ENCODE measurements at places on chromosomes 7 and 10. TPM values are rescaled to one million over a fixed set of nuclear protein-coding genes. Genes with fewer than 3 reads are reported as not detected.
A peak's percentile ranks its signal among the peaks of the same experiment; 100 is the strongest.

DNA sequence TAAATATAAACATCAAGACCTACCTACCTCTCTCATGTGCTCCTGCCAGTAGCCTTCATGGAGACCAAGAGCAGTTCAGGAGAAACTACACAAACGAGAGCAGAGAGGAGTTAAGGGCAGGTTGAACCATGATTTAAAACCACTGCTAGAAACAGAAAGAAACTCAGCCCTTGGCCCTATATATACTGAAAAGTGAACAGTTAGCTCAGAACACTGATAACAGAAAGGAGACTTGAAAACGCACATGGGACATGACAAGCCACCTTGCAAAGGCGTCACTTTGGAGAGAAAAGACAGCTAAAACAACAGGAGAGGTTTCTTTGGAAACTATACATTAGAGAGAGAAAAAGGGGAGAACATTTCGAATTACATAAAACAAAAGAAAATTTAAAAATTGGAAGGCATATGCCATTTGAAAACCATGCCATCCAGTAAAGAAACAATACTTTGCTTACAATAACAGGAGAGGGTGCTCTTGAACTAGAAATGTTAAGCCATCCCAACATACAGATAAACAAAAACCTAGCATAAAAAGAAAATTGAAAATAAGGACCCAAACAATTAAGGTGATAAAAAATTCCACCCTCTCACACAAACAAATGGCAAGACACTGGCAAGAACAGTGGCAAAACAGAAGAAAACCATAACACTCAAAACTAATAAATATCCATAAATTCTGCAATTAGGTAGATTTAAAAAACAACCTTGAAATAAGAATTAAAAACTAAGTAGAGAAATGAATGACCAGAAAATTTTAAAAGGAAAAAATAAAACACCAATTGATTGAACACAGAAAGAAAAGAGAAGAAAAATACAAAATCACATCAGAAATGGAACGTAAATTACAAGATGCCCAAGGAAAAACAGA, 232.7 kb downstream of the IMMP2L start:
- no peaks in the 10 kb centered on the region for H3K36me3 ChIP-seq
- no peaks in the 10 kb centered on the region for H3K4me1 ChIP-seq
- no peak overlapping the region for H3K4me3 ChIP-seq
- no peaks in the 10 kb centered on the region for H3K27me3 ChIP-seq
- no peak overlapping the region for H3K27ac ChIP-seq

DNA sequence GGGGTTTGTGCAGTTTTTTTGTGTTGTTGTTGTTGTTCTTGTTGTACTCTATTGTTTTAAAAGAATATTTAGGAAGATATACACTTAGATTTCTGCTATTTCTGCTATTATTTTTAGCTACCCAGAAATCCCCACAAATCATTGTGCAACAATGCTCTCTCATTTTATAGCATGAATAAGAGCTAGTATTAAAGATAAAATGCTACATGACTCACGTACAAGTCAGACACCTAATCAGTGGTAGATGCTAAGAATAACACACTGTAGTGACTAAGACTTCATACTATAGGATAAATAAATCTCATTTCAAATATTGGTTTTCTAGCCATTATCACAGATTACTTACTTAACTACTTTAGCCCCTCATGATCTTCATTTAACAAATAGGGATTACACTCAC, 920.5 kb downstream of the KCNMA1 start:
- DNase-seq = peak; percentile 71
- no peaks in the 10 kb centered on the region for H3K4me1 ChIP-seq
- no peak overlapping the region for H3K27ac ChIP-seq
- H3K4me3 ChIP-seq = no peak overlapping the region
- H3K27me3 ChIP-seq = no peaks in the 10 kb centered on the region
- no peaks in the 10 kb centered on the region for H3K36me3 ChIP-seq

DNA sequence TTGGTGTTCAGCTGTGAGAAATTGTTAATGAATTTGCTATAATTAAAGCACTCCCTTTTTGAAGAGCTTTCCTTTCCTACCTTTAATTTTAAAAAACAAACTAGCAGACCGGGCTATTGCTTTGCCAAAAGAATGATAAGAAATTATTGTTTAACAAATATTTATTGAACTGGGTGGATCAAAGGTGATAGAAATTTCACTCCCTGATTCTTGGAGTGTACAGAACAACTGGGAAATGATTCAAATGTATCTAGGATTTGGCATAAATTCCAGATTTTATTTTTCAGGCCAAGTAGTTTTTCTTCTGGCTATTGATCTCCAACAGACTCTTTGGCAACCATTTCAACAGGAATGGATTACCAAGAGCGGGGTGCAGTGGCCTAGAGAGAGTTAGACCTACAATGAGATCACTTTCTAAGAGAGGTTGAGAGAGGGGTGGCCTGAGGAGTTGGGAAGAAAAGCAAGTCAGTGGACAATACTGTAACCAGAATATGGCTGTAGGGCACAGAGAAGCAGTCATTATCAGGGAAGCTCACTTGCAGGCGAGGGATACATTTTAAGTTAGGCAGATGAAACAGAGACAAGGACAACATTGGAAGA, 71.9 kb downstream of the PLXDC2 start:
- H3K4me1 ChIP-seq = no peaks in the 10 kb centered on the region
- H3K27ac ChIP-seq = no peak overlapping the region
- H3K4me3 ChIP-seq = no peak overlapping the region
- H3K27me3 ChIP-seq = no peaks in the 10 kb centered on the region
- no peak for DNase-seq
- H3K36me3 ChIP-seq = no peaks in the 10 kb centered on the region

DNA sequence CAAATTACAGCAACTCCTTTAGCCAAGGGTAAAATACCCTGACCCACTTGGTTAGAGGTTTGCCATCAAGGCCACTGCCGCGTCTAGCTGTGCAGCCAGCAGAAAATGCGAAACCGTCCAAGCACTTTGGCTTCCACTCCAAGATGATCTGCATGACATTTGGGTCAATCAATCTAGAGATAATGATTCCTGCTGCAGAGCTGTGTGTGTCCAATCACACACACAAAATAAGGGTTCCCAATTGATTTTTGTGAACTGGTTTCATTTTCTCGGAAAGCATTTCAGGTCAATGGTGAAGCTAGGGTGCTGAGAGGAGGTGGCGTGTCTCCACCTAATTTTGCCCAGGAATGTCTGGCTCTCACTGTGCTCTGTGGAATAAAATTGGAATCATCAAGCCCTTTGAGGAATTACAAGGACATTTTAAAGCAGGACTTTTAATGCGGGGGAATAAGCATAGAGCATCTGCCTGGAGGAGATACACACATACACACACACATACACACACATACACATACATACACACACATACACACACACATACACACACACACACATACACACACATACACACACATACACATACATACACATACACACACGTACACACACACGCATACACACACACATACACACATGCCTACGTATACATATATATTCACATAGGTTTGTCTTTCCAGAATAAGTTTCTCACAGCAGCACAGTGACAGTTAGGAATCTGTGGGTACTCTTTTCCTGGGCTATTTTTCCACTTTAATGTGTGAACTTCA, 59.5 kb downstream of the ACADSB start:
- no peak for DNase-seq
- H3K4me1 ChIP-seq = no peaks in the 10 kb centered on the region
- no peak overlapping the region for H3K4me3 ChIP-seq
- H3K36me3 ChIP-seq = no peaks in the 10 kb centered on the region
- H3K27ac ChIP-seq = no peak overlapping the region

DNA sequence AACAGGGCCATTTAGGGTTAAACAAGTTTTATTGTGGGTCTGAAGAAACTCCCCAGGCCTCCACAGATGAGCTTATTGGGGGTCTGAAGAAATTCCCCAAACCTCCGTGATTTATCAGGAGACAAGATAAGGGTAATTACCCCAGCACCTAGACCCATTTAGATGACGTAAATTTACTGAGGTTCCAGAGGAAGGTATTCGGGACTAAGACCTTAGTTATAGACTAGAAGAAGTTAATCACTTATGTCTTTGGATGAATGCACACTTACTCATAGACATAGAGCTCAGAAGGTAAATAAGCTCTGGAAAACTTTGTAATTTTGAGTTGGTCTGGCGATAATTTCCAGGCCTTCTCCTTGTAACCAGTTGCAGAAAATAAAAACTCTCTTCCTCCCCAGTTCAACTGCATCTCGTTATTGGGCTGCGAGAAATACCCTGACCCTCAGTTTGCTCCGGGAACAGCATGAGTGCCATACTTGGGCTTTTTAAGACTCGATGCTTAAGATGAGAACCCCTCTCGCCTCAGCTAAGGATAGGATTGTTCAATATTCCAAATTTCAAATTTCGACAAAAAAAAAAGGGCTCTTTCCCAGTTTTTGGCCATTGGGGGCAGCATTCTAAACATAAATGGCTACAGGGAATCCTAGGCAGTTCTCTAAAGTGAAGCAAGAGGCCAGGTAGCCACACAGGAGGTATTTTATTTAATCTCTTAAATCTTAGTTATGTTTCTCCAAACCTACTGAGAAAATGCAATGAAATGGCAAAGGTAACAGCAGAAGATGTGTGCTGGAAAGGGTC, 74.7 kb upstream of the PFKP start:
- H3K27ac ChIP-seq = no peak overlapping the region
- no peaks in the 10 kb centered on the region for H3K4me1 ChIP-seq
- H3K27me3 ChIP-seq = no peaks in the 10 kb centered on the region

GRCh38 chr10:71409516-71410104, 12.9 kb downstream of the CDH23 start:
- no peak for DNase-seq
- no peak overlapping the region for H3K4me3 ChIP-seq
- H3K4me1 ChIP-seq = no peaks in the 10 kb centered on the region
- no peak overlapping the region for H3K27ac ChIP-seq
- H3K27me3 ChIP-seq = peaks cover 32% of the 10 kb centered on the region

DNA sequence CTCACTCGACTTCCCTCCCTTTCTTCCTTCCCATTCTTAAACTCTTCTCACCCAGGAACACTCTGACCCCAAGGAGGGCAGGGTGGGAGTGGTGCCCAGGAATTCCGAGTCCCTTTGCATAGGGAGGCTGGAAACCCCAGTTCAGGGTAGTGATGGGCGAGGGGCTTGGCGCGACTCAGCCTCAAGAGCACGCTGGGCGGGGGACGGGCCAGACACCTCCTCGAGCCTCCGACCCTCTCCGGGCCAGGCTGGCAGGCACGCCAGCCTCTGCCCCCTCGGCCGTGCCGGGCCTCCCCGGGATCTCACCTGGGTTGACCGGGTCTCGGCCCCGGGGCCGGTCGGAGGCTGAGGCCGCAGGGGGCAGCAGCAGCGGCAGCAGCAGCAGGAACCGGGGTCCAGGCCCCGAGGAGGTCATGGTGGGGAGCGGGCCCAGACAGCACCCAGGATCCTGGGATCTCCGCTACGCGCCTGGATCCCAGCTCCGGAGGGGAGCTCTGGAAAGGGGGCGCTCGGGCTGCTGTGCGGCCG, 457 bp downstream of the PLOD3 start:
- DNase-seq = no peak
- H3K27ac ChIP-seq = peak overlapping the region; percentile 89
- H3K4me1 ChIP-seq = peaks cover 9% of the 10 kb centered on the region
- no peaks in the 10 kb centered on the region for H3K27me3 ChIP-seq

- H3K27ac ChIP-seq = no peak overlapping the region
- no peaks in the 10 kb centered on the region for H3K27me3 ChIP-seq
Observed at GRCh38 chr7:79702116-79702515, 248.6 kb upstream of the MAGI2 start.

- no peak for DNase-seq
- peak overlapping the region; percentile 90 for H3K4me3 ChIP-seq
- H3K27me3 ChIP-seq = no peaks in the 10 kb centered on the region
- peaks cover 5% of the 10 kb centered on the region for H3K36me3 ChIP-seq
- H3K4me1 ChIP-seq = peaks cover 7% of the 10 kb centered on the region
- H3K27ac ChIP-seq = peak overlapping the region; percentile 29
Observed at GRCh38 chr10:110225441-110225755, 18.0 kb downstream of the MXI1 start.

GRCh38 chr7:147106746-147107145, 990.1 kb downstream of the CNTNAP2 start:
- H3K27ac ChIP-seq = no peak overlapping the region
- H3K4me1 ChIP-seq = no peaks in the 10 kb centered on the region
- no peaks in the 10 kb centered on the region for H3K36me3 ChIP-seq
- H3K27me3 ChIP-seq = no peaks in the 10 kb centered on the region

DNA sequence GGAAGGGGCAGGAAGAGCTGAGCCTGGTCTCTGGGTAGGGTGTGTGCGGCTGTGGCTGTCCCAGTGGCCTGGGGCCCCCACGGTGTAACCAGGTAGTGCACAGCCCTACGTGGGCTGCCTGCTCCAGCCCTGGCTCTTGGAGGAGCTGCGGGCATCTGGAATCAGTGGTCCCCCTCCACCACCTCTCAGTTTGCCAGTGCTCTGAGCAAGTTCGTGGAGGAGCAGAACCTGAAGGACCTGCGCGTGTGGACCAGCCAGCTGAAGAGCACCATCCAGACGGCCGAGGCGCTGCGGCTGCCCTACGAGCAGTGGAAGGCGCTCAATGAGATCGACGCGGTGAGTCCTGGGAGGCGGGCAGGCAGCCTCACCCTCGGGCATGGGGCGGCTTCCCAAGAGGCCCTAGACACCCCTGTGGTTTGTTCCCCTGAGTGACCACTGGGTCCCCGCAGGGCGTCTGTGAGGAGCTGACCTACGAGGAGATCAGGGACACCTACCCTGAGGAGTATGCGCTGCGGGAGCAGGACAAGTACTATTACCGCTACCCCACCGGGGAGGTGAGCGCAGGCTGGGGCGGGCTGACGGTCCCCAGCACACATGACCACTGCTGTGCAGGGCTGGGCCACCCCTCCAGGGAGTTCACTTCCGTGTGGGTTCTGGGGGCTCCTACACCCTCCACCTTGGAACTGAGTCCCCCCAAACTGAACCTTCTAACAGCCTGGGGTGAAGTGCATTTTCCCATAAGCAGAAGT, 18.6 kb downstream of the PFKFB3 start:
- no peak overlapping the region for H3K4me3 ChIP-seq
- no peaks in the 10 kb centered on the region for H3K27me3 ChIP-seq
- H3K4me1 ChIP-seq = peaks cover 4% of the 10 kb centered on the region
- peak overlapping the region; percentile 48 for H3K27ac ChIP-seq

GRCh38 chr7:102061981-102062390, 224.7 kb upstream of the SH2B2 start:
- H3K27ac ChIP-seq = no peak overlapping the region
- no peak overlapping the region for H3K4me3 ChIP-seq
- no peaks in the 10 kb centered on the region for H3K27me3 ChIP-seq

GPNMB gene
- polyA plus RNA-seq = 0.14 TPM

CNNM1 gene
- polyA plus RNA-seq = 0.32 TPM

CACNB2 gene
- 0.36 TPM for polyA plus RNA-seq

VWA2 gene
- polyA plus RNA-seq = not detected

GRID2IP gene
- not detected for polyA plus RNA-seq

SPRN gene
- 2.4 TPM for polyA plus RNA-seq

Data from IMR-90 (cell line).